ENCODE measurements at places on chromosomes 7 and 10.
A peak's percentile ranks its signal among the peaks of the same experiment; 100 is the strongest.

GRCh38 chr10:12844811-12845483 is 156.6 kb downstream of the CCDC3 start:
- DNase-seq, result no peak

DNA sequence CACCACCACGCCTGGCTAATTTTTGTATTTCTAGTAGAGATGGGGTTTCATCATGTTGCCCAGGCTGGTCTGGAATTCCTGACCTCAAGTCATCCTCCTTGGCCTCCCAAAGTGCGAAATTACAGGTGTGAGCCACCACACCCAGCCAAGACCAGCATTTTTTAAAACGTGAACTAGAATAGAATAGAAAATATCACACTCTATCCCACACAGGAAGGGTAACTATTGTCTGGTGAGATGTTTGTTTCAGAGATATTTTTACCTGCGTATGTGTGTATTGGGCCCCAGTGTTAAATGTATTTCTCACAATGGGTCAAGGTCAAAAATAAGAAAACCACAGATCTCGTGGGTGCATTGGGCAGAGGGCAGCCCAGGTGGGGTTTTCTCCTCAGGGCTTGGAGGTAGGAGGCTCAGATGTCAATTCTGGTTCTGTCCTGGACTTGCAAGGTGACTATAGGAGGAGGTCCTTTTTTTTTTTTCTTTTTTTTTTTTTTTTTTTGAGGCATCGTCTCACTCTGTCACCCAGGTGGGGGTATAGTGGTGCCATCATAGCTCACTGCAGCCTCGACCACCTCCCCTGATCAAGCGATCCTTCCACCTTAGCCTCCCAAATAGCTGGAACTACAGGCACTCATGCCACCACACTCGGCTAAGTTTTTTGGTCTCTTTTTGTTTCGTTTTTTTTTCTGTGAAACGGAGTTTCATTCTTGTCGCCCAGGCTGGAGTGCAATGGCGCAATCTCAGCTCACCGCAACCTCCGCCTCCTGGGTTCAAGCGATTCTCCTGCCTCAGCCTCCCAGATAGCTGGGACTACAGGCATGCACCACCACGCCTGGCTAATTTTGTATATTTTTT is 19.0 kb downstream of the SH2B2 start:
- DNase-seq, result no peak

GRCh38 chr10:63901881-63902280 is 380.7 kb downstream of the REEP3 start:
- DNase-seq, result no peak

DNA sequence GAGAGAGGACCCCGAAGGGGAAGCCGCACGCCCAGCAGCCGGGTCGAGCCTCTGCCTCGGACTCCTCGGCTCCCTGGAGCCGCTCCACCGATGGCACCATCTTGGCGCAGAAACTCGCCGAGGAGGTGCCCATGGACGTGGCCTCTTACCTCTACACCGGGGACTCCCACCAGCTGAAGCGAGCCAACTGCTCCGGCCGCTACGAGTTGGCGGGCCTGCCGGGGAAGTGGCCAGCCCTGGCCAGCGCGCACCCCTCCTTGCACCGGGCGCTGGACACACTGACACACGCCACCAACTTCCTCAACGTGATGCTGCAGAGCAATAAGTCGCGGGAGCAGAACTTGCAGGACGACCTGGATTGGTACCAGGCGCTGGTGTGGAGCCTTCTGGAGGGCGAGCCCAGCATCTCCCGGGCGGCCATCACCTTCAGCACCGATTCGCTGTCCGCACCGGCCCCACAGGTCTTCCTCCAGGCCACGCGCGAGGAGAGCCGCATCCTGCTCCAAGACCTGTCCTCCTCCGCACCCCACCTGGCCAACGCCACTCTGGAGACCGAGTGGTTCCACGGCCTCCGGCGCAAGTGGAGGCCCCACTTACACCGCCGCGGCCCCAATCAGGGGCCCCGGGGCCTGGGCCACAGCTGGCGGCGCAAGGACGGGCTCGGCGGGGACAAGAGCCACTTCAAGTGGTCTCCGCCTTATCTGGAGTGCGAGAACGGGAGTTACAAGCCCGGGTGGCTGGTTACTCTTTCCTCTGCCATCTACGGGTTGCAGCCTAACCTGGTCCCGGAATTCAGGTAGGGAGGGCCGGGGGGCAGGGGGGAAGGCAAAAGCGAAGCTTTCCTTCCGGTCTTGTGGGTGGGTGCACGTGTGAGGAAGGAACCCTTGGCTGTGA is 973 bp downstream of the GPR158 start:
- no peak for DNase-seq

- no peak for DNase-seq
These were observed 52.8 kb upstream of the PTER start for GRCh38 chr10:16384021-16384420.

- DNase-seq, result no peak
These were observed 255.3 kb downstream of the ZMYND11 start for GRCh38 chr10:390449-391100.

- no peak for DNase-seq
These were observed 40.7 kb upstream of the LEP start for GRCh38 chr7:128200376-128200775.

GRCh38 chr7:146982482-146982881 is 865.9 kb downstream of the CNTNAP2 start:
- DNase-seq, result no peak

- DNase-seq, result no peak
These were observed 3.6 kb upstream of the ZEB1 start for GRCh38 chr10:31315453-31315852.

DNA sequence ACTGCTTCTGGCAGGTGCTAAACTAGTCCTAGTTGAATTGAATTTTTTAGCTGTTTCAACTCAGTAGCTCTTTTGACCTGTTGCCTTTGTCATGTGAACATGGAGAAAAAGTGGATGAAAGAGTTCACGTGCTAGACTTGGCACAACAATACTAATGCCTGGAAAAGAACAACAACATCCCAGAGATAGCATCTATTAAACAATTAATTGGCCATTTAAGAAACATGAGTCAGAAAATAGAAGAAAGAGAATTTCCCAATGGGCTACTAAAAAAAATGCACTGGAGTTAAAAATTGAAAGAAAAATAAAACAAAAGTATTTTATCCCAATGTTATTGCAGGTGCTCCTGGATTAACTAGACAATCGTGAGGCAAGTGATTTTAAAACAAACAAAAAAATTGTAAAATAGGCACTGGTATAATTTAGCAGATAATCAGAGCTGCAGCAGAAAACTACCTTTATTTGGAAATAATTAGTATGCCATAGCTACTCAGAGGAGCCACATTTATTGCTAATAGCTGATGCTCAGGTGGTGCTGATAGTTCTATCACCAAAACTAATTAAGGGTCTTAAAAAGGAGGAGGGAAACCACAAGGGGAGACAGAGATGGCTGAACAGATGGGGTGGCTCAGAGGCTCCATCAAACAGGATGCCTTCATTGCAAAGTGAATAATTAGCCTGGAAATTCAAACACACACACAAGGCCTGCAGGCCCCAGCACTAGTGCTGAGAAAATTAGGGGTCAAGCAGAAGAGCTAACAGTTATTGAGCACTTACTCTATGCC is 17.6 kb downstream of the CCDC71L start:
- DNase-seq, result no peak

- no peak for DNase-seq
These were observed 1.5 kb downstream of the GIGYF1 start for GRCh38 chr7:100692578-100692961.

GRCh38 chr7:29130096-29130495 is 16.2 kb downstream of the CPVL start:
- no peak for DNase-seq

- no peak for DNase-seq
These were observed 280.5 kb downstream of the KIF20B start for GRCh38 chr10:89981891-89982290.

- no peak for DNase-seq
These were observed 16.9 kb upstream of the PRF1 start for GRCh38 chr10:70619271-70620019.

- DNase-seq, result no peak
These were observed 72.9 kb upstream of the ARMC3 start for GRCh38 chr10:22854935-22855421.

DNA sequence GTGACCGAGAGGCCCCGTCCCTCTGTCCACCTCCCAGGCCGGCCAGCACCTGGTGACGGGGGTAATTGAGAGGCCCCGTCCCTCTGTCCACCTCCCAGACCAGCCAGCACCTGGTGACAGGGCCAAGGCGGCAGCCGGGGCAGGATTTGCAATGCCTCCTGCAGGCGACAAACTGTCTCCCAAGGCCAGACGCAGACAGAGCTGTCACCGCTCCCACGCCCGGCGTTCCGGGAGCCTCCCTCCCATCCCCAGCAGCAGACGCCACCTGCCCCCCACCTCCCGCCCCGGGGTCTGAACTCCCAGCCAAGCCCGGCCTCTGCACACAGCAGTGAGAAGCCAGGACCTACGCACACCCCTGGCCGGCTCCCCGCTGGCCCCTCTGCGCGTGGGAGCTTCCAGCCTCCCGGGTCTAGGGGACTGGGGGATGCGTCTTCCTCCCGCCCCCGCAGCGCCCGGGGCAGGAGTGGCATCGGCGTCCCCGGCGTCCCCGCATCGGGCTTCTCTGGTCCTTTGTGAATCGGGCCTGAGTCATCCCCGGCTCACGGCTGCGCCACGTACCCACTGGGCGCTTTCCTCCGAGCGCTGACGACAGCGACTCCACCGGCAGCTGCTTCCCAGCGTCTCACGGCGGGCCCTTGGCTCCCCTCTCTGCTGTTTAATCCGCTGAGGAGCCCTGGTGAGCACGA is 95.1 kb upstream of the DIP2C start:
- peak; percentile 21 for DNase-seq

DNA sequence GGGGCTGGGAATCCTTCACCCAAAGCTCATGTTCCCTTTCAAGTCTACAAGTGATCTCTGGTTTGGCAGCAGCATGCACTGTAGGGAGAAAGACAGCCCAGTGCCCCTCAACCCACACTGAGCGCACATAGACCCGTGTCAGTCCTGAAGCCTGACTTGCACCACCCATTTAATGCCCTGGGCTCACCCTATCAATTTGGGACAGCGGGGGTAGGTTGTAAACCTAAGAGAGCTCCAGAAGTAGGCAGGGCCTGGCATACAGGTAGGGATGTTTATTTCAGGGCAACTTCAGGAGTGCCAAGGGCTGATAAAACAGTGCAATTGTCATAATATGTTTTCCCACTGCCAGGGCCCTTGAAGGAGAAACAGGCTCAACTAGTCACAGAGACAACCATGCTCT is 3.5 kb upstream of the ATP6V0E2 start:
- DNase-seq, result no peak

GRCh38 chr10:102782673-102783551 is 39.2 kb downstream of the WBP1L start:
- DNase-seq, result no peak

DNA sequence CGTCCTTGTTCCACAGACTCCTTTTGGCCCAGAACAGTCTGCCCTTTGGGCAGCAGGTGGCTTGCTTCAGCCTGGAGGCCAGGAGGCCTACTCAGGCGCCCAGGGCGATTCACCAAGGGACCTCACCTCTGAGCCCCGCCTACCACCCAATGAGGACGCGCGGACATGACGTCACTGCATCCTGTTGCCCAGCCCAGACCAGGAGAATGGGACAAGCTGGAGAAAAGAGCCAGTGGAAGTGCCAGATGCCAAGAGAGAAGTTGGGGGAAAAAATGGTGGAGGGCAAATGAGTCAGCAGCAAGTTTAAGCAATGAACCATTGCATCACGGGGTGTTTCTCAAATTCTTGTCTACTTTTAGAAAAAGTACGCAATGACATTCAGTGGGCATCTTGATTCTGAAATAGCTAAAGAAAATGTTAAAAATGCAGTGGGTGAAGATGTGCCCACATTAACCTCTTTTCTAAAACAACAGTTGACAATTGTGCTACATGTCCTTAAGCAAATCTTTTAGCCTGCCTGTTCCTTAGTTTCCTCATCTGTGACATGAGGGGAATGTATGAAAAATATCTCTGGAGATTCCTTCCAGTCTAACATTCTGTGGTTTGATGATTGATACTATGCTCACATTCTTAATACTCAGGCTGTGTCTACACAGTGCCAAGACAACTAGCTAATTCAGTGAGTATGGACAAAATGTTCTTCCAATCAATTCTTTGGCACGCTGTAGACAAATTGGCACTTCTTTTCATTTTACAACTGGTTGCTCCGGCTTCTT is 23.9 kb upstream of the LEP start:
- DNase-seq, result no peak

DNA sequence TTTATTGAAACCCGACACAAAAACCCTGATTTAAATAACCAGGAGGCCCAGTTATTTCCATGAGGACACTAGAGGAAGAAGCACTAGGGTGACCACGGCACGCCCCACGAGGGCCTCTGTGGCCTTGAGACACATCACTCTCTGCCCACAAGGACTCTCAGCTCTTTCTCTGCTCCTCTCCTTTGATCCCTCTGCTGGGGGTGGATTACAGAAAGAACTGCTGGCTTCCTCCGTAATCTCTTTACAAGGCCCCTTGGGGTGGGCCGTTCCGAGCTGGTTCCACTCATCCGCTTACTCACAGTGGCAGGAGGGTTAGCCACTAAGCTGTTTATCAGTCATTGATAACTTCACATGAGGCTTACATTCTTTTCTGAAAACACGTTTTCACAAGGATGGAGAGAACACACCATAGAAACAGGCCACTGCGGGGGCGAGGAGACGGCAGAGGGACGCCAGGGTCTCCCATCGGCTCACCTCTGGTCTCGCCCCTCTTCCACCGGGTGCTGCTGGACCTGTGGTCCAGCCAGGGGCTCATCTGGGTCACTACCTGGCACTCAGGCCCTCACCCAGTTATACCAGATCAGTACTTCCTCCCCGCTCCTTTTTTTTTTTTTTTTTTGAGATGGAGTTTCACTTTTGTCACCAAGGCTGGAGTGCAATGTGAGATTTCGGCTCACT is 17.6 kb upstream of the PFKFB3 start:
- no peak for DNase-seq

DNA sequence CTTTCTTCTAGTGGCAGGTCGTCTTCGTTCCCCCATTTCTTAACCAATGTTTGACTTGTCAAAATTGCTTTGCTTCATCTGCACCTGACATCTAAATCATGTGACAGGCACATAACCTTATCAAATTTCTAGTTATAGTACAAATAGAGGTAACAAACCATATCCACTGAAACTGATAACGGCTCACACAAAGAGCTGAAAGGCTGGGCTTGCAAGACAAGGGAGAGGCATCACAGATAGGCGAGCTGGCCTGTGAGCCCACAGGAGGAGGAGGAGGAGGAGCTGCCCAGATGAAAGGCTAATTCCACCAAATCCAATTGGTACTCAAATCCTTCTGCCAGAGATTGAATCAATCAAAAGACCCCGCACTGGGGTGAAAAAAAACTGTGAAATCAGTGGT is 80.2 kb upstream of the NEBL start:
- DNase-seq, result no peak
